ENCODE measurements at places on chromosomes 5 and 9.

DNA sequence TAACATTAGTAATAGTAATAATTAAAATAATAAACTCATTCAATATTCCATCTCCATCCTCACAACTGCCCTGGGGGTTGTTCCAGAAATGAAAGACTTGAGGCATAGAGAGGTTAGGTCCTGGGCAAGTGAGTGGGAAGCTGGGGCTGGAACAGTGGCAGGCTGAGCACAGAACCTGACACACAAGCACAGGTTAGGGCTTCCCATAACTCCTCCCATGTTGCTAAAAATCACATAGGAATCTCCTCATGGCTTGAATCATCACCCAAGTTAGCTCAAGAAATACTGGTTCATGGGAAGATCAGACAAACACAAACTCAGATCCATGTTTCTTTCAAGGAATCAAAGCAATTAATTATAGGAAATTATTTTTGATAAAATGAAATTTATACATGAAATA, 487.7 kb downstream of the SEMA5A start:
- no peak for DNase-seq

- DNase-seq: no peak
Measured at GRCh38 chr5:67144183-67144639, 52.4 kb downstream of the CD180 start.

- DNase-seq: no peak
Measured at GRCh38 chr9:35687306-35687705, 2.4 kb downstream of the TPM2 start.

DNA sequence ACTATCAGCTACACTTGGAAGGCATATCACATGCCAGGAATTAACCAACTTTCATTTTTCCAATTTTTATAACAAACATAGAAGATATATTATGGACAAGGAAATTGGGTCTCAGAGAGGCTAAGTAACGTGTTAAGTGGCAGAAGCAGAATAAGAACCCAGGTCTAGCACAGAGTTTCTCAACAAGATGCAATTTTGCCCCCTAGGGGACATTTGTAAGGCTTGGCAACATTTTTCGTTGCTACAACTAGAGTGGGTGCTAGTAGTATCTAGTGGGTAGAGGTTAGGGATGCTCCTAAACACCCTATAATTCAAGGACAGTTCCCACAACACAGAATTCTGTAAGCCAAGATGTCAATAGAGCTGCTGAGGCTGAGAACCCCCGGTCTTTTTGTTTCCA, 180.6 kb downstream of the SNCAIP start:
- DNase-seq: peak; percentile 20

- no peak for DNase-seq
Measured at GRCh38 chr5:166342402-166342801, 1949.0 kb upstream of the WWC1 start.

DNA sequence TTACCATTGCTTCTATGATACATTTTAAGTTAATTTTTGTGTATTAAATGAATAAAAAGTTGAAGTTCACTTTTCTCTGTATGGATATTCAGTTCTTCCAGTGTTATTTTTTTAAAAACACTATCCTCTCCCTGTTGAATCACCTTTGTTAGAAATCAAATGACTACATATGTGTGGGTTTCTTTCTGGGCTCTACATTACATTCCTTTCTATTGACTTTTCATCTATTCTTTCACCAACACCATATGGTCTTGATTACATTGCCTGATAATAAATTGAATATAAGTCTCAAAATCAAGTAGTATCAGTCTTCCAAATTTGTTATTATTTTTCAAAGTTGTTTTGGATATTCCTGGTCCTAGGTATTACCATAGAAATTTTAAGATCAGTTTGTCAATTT, 7.3 kb upstream of the RASEF start:
- no peak for DNase-seq

DNA sequence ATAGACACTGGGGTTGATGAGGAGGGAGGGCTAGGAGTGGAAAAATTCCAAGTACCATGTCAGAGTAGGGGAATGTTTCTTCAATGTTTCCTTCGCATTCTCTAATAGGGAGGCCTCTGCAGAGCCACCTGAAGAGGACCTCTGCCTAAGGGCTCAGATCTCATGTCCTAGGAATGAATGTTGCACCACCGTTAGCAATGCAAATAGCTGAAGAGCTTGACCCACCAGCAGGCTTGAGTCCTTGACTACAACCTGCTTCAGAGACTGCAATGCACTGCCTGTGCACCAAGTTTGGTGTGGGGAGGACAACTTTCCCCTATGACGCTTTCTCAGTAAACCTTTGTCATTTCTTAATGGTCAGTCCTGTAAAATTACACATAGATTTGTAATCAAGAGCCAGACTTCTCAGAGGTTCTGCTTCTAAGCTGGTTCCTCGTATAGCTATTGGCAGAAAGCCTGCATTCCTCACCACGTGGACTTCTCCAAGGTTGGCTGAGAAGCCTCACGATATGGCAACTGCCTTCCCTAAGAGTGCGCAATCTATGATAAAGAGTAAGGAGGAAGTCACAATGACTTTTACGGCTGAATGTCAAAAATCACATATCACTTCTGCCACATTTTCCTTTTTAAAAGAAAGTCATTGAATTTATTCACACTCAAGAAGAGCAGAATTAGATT, 600.7 kb upstream of the PTGER4 start:
- DNase-seq: no peak

DNA sequence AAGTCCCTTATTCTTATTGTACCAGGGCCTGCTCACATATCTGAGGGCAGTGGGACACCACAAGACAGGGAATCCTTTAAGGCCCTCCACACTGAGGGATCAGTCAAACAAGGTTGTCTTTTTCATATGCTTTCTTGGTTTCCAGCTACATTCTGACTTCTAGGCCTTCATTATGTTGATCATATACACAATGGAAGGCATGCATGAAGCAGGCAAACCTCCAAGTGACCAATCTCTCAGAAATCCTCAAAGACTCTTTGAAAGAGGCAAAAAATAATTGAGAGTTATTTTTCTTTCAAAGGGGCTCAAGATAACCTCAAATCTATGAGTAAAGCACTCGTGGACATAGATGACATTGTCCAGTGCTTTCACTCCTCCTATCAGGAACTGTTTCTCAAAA, 1195.9 kb upstream of the ACO1 start:
- no peak for DNase-seq

- DNase-seq: no peak
Measured at GRCh38 chr9:91193658-91194391, 167.9 kb downstream of the AUH start.

- no peak for DNase-seq
Measured at GRCh38 chr9:86734771-86735170, 212.5 kb downstream of the GAS1 start.

GRCh38 chr9:86321373-86321772, 32.8 kb downstream of the TUT7 start:
- no peak for DNase-seq

GRCh38 chr9:134783699-134784039, 96.9 kb upstream of the FCN2 start:
- DNase-seq: no peak

DNA sequence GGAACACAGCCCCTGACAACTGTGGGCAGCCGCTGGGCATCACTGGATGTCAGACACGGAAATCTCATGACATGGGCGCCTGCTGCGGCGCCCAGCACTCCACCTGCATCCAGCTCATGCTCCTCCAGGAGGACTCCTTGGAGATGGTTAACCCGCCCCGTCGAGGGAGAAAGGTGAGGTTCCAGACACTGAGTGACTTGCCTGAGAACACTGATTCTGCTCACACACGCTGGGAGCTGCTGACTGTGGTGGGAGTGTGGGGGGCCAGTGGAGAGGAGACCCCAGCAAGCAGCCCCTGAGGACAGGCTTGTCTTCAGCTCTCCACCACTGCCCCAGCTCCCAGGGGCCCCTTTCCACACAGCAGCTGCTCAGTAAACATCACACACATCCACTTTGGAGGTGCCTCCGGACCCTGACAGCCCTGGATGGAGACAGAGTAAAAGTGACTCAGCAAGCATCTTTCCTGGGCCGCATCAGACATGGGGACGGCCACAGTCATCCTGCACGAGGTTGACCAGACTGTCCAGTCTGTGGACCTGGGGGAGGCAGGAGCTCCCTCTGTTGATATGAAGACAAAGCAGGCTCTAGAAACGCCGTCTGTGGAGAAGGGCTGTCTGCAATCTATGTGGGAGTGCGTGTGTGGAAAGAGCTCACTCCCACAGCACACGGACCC, 283.7 kb upstream of the IRX4 start:
- no peak for DNase-seq

DNA sequence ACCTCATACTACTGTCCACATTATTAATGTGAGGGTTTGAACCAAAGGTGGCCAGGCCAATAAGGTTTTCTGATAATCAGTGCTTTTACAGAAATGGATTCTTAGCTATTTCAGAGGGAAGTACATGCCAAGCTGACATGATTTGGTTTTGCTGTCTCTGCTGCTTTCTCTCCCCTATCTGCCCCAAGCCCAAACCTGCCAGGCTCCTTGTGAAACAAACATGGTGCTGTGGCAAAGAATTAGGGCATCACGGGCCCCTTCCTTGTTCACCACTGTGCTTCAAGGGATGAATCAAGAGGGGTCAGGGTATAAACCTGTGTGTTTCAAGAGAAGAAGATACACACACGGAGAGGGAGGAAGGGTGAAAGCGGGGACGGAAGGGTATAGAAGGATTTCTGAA, 41.3 kb upstream of the SMU1 start:
- DNase-seq: no peak

DNA sequence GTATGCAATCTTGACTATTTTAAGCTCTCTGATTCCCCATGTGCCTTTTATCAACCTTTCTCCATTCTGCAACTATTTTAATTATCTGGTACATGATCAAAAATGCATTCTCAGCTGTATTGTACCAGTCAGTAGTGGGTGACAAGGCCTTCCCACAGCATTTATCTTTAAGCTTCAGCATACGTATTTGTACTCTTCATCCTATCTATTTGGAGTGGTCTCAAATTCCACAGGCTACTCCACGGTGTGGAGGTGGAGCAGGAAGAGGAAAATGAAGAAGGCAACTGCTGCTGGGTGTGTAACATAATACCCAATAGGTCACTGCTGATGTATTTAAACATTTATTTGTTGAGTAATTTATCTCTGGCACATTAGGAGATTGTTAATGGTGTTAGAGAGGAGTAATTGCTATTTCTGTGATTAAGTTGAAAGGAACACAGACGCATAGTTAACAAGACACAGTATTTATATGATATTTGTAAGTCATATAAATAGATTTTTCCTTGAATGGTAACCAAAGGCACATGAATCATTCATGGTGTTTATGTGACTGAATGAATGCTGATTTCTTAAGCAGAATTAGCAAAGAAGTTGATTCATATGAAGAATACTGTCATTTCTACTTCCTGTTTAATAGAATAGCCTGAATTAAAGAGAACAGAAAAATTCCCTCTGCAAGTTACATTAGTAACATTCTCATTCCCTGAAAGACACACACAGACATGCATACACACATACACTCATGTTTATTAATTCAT, 153.8 kb upstream of the NR3C1 start:
- DNase-seq: peak; percentile 4

GRCh38 chr5:172064766-172065165, 58.3 kb upstream of the FBXW11 start:
- no peak for DNase-seq

GRCh38 chr5:36031223-36031622, 35.5 kb downstream of the UGT3A2 start:
- DNase-seq: no peak

GRCh38 chr5:139997276-139997675, 45.8 kb downstream of the NRG2 start:
- no peak for DNase-seq

DNA sequence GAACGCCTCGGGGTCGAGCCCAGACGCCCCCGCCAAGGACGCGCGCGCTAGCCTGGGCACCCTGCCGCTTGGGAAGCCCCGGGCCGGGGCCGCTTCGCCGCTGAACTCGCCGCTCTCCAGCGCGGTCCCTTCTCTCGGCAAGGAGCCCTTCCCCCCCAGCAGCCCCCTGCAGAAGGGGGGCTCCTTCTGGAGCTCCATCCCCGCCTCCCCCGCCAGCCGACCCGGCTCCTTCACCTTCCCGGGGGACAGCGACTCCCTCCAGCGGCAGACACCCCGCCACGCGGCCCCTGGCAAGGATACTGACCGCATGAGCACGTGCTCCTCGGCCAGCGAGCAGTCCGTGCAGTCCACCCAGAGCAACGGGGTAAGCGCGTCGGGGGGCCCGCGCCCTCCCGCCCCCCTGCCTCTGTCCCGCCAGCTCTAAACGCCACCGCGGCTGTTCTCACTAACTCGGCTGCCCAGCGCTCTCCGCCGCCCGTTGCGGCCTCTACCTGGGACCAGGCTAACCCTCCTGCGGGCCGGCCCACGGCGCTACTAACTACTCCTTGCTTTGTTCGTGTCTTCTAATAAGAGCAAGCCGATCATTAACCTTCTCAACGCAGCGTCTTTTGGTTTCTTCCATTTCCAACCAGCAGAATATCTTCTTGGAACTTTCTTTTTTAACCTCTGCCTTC, 93.6 kb upstream of the OTULINL start:
- DNase-seq: no peak

GRCh38 chr5:68911840-68912690, 181.7 kb upstream of the SLC30A5 start:
- DNase-seq: no peak

DNA sequence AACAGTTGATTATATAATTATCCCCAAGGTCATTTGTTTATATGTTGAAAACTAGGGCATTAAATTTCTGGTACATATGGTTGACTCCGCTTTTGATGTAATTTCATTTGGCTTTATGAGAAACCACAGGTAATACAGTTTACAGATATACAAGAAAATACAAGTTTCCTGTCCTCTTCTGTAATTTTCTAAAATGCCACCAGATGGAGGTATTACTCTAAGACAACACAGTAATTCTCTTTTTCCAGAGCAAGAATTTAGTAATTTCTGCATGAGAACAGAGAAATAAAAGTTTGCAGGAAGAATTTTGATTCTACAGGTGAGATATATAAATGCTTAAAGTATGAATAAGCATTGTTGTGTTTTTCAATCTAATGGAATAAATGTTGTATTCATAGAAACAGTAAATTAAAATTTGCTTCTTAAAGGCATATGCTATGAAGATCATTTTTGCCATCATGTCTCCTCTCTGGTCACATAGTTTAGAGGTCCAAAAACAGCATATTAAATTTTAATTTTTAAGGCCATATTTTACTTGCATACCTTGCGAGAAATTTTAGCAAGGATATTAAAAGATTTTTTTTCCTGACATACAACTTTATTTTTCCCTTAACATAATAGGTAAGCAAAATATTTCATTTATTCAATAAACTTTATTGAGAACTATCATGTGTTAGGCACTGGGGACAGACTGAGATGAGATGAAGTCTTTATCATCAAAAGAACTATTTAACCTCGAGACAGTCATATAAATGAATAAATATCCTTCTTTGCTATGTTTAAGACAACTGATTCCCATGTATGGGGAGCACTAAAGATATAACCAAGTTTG, 22.7 kb downstream of the CHD1 start:
- DNase-seq: peak; percentile 21

- no peak for DNase-seq
Measured at GRCh38 chr9:16625811-16626210, 244.7 kb downstream of the BNC2 start.

GRCh38 chr9:76456202-76456926, 2.6 kb upstream of the GCNT1 start:
- peak; percentile 93 for DNase-seq

- DNase-seq: no peak
Measured at GRCh38 chr9:126461029-126461428, 134.4 kb downstream of the MVB12B start.

Data from NCI-H345 (cell line).